Activated CD4-positive, alpha-beta T cell treated with anti-CD3 and anti-CD28 coated beads, Interleukin-2, amount 50 U/mL, for 4 hours (primary cell): ENCODE measurements at places on chromosomes 6 and 20.

- DNase-seq, result no peak
Measured at GRCh38 chr6:90118069-90118468, 178.6 kb downstream of the BACH2 start.

- DNase-seq, result no peak
Measured at GRCh38 chr6:3208098-3208774, 19.2 kb downstream of the TUBB2B start.

DNA sequence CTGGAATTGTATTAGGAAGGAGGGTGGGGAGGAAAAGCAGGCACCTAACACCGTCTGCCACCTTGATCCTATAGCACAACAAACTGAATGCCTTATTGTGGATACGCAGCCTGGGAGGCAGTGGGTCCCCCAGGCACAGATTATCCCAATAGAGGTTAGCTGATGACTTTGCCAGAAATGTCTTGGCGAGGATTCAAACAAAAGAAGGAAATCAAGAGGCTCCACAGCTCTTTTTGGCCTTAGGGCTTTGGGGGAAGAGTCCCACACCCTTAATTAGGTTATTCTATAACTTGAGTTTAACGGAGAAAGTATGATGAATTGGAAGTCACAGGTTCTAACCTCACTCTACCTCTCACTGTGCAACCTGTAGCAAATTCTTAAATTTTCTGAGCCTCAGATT, 102.0 kb downstream of the MRPL14 start:
- DNase-seq, result no peak

DNA sequence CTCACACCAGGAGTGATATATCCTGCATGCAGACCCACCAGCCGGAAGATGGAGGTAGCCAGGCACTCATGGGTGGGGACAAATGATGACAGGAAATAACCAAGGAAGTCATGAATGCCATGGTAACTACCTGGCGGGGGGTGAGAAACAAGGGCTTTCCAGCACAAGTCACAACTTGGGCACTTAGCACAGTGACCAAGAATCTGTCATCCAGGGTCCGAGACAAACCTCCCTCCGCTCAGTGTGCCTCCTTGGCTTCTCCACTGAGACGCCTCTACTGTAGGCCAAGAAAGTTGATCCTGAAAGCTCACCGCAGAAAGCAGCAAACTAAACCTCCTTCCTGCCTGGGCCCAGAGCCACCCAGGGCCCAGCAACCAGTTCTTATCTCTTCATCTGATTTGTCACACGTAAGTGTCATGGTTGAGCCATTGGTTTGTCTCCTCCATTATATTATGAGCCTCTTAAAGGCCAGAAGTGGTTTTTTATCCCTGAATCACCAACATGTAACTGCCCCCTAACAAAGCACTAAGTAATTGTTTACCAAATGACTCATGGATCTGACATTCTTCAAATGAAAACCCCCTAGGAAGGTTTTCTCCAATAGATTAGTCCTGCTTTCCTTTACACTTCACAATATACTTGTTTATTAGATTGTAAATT, 84.3 kb upstream of the TAB2 start:
- peak; percentile 33 for DNase-seq

DNA sequence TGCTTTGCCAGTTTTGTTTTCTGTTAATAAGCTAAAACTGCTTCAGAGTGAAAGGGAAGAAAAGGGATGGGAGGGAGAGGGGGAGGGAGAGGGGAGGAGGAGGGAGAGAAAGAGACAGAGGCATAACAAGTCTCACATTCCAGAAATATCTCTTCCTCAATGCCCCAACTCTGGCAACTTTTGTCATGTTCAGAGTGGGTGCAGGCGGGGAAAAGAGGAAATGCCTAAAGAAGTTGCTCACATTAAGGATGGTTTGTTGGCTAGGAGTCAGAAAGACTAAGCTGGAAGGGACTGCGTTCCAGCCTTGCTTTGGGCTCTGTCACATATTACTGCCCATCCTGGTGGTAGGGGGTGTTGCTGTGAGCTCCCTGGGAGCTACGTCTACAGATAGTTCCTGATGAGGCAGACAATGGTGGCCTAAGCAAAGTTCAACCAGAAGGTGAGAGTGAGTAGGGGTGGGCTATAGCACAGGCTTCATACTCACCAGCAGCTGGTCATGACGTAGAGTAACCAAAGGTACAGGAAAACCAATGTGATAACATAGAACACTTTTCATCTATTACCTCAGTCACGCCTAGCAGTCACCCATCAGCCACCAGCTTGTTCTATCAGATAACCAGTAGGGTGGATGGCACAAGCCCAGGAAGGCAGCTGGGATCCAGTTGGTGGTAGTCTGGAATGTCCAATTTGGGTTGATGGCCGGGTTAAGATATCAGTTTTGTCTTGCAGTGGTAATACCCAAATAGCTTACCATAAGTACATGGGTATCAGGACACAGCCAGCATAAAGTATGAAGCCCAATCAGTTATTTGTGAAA, 2.1 kb downstream of the TSPYL4 start:
- DNase-seq, result no peak

DNA sequence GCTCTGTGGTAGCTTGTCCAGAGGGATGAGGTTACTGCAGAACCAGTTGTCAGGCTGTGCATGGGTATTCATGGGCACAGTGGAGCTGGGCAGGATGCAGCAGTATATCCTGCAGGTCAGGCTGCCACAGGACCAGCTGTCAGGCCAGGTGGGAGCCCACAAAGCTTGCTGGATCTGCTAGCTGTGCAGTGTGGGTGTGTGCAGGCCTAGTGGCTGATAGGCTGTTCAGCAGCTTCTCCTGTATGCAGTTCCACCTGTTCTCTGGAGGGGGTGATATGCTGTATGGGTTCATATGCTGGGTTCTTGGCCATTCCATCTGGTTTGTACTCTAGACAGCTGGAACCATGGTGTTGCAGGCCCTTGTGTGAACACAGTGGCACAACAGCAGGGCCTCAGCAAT, 40.6 kb upstream of the TPD52L1 start:
- DNase-seq, result no peak

GRCh38 chr6:157019733-157020132, 242.6 kb downstream of the ARID1B start:
- DNase-seq, result no peak

DNA sequence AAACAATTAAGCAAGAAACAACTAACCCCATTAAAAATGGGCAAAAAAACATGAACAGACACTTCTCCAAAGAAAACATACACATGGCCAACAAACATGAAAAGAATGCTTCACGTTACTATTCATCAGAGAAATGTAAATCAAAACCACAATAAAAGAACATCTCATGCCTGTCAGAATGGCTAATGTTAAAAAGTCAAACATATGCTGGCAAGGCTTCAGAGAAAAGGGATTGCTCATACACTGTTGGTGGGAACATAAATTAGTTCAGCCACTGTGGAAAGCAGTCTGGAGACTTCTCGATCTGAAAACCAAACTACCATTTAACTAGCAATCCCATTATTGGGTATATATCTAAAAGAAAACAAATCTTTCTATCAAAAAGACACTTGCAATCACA, 217.5 kb downstream of the TINAG start:
- no peak for DNase-seq

GRCh38 chr6:64000818-64001491, 365.4 kb downstream of the PHF3 start:
- DNase-seq, result no peak

DNA sequence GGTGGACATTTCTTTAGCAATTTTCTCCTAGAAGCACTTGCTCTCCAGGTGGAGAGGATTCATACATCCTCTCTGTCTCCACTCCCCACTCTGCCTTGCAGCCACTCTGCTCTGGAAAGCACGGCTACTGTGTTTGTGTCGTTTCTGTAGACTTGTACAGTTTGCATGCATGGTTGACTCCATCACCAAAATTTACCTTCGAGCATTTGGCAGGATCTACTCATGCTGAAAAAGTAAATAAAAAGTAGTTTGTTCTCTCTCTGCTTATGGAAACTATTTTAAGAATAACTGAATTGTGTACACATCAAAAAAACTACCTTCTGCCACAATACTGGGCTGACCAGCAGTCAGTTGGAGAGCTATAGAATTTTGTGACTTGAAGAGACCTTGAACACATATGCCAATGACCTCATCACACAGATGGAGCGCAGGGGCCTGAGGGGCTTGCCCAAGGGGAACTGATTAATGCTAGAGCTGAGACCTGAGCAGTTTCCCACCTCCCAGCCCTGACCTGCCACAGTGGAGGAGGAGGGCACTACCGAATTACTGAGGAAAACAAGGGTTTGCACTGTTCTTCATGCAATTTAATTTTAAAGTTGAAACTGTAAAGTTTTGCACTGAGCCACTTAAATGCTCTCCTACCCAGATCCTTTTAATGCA, 33.7 kb upstream of the FOXQ1 start:
- DNase-seq, result no peak

DNA sequence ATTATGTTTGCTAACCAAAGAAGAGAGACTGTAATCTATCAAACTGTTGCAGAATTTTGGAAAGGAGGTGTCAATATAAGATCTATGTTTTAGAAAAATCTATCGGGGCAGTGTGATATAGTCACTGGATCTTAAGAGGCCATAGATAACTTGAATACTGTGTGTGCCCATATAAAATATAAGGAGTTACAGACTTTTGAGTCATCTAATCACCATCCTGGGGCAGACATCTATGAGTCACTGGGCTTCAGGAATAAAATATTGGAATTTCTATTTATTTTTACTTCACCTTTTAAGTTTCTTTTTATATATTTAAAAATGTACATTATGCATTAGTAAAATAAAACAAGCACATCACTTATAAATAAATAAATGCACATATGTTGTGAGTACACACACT, 509.3 kb upstream of the MAN1A1 start:
- no peak for DNase-seq

GRCh38 chr6:95352064-95352795, 225.1 kb upstream of the MANEA start:
- no peak for DNase-seq

DNA sequence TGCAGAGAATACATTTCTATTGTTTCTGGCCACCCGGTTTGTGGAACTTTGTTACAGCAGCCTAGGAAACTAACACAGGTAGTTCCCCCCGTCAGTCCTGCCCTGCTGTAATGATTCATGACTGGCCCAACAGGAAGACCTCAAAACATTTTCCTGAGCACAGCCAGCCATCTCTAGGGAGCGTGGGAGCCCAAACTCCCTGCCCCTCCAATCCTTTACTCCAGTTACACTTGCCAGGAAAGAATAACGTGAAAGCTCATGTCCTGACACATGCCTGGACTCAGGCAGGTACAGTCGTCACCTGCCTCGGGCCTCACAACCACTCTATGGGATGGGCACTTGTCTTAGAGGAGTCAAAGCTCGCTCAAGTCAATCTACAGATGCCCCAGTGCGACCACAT, 8.4 kb downstream of the TXNDC5 start:
- no peak for DNase-seq

GRCh38 chr6:48016020-48016755, 94.8 kb downstream of the PTCHD4 start:
- DNase-seq, result no peak

GRCh38 chr6:133894795-133895358, 6.0 kb downstream of the TCF21 start:
- no peak for DNase-seq

GRCh38 chr6:167668754-167669552, 157.8 kb upstream of the AFDN start:
- no peak for DNase-seq

DNA sequence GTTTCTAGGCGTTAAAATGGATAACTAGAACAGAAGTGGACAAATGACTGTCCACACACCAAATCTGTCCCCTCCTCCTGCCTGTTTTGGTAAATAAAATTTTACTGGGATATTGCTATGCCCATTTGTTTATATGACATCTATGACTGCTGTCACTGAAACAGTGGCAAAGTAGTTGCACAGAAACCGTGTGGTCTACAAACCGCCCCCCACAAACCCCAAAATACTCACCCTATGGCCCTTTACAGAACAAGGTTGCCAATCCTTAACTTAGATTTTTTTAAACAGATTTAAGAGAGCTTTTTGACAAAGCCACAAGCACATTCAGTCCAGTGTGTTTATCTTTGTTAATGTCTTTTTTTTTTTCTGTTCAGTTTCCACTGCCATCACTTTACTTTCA, 137.8 kb downstream of the MTFR2 start:
- DNase-seq, result no peak

- DNase-seq, result no peak
Measured at GRCh38 chr6:145315982-145316600, 419.2 kb downstream of the EPM2A start.

DNA sequence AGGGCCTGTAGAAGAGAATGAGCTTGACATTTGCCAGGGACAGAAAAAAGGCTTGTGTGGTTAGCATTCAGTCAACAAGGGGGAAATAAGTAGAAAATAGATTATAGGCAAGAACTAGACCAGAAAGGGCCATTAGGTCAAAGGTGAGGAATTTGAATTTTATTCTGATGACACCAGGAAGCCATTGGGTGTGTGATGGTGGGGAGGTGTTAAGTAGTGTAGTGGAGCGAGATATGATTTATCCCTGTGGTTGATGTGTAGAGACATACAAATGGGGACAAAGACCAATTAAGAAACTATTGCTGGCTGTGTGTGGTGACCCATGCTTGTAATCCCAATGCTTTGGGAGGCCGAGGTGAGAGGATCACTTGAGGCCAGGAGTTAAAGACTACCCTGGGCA, 11.0 kb downstream of the DSTN start:
- DNase-seq, result no peak

- no peak for DNase-seq
Measured at GRCh38 chr20:17169585-17170136, 57.2 kb upstream of the PCSK2 start.

GRCh38 chr20:51763965-51764602, 4.1 kb downstream of the ATP9A start:
- DNase-seq, result no peak

DNA sequence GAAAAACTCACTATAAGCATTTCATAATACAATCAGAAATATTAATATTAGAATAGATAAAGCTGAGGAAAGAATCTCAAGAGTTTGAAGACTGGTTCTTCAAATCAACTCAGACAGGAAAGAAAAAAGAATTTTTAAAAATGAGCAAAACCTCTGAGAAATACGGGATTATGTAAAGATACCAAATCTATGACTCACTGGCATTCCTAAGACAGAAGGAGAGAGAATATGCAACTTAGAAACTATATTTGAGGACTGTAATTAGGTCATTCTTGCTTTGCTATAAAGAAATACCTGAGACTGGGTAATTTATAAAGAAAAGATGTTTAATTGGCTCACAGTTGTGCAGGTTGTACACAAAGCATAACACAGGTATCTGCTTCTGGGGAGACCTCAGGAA, 665.1 kb downstream of the RNF144B start:
- DNase-seq, result no peak

GRCh38 chr6:38483526-38483925, 156.2 kb downstream of the BTBD9 start:
- no peak for DNase-seq

- no peak for DNase-seq
Measured at GRCh38 chr6:109260126-109260525, 122.1 kb downstream of the CD164 start.
